ENCODE measurements at places on chromosomes 11 and 22. TPM values are rescaled to one million over a fixed set of nuclear protein-coding genes. Genes with fewer than 3 reads are reported as not detected.
A peak's percentile ranks its signal among the peaks of the same experiment; 100 is the strongest.

- no peak for DNase-seq
Measured at GRCh38 chr11:109027851-109028250, 363.0 kb downstream of the DDX10 start.

The MS4A15 gene
- not detected for total RNA-seq

The ROBO4 gene
- 7.9 TPM for total RNA-seq

The MRPL49 gene
- 18.9 TPM for total RNA-seq

- no peak for DNase-seq
Measured at GRCh38 chr11:26782220-26782965, 60.5 kb upstream of the SLC5A12 start.

The OR1S1 gene
- not detected for total RNA-seq

DNA sequence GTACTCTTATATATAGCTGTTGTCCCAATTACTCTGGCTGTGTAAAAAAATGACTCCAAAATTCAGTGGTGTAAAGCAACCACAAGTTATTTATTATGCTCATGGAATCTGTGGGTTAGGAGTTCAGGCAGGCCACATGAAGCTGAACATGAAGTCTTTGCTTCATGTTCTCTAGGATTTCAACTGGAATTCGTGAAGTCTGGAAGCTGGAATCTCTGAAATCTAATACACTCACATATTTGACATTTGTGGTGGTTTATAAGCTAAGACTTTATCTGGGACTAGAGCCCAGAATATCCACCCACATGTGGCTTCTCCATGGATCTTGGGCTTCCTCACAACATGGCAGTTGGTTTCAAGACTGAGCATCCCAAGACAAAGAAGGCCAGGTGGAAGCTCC is 430.6 kb downstream of the MIAT start:
- DNase-seq = no peak

DNA sequence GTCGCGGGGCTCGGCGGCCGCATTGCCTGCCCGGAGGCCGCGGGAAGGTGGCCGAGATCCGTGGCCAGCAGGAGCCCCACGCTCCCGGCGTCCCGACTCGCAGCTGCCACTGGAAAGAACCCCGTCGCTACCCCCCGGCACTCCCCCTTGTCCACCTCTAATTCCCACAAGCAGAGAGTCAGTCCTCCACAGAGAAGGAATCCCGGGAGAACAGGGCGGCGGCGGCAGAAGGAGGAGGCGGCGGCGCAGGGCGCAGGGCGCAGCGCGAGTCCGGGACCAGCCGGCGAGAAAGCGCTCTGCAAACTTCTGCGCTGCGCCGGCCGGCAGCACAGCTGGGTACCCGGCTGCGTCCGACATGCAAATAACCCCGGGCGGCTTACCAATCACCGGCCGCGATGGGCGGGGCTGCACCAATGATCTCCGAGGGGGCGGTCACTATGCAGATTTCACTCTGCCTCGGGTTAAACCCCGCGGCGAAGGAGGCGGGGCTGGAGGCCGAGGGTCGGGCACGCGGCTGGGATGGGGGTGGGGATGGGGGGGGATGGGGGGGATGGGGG is at the start of gene ABTB2:
Gene ABTB2 (minus strand): TSS at position 310 of the 557 bp plus-strand sequence.
- peak; percentile 90 for DNase-seq

The RTN4RL2 gene
- total RNA-seq = 1.2 TPM

The THYN1 gene
- 24.6 TPM for total RNA-seq

GRCh38 chr11:83008581-83008923 is 63.1 kb downstream of the RAB30 start:
- DNase-seq = no peak

GRCh38 chr11:57207168-57207567 is 25.4 kb downstream of the LRRC55 start:
- no peak for DNase-seq

- peak; percentile 80 for DNase-seq
Measured at GRCh38 chr22:28855355-28856094, 27.8 kb upstream of the ZNRF3 start.

DNA sequence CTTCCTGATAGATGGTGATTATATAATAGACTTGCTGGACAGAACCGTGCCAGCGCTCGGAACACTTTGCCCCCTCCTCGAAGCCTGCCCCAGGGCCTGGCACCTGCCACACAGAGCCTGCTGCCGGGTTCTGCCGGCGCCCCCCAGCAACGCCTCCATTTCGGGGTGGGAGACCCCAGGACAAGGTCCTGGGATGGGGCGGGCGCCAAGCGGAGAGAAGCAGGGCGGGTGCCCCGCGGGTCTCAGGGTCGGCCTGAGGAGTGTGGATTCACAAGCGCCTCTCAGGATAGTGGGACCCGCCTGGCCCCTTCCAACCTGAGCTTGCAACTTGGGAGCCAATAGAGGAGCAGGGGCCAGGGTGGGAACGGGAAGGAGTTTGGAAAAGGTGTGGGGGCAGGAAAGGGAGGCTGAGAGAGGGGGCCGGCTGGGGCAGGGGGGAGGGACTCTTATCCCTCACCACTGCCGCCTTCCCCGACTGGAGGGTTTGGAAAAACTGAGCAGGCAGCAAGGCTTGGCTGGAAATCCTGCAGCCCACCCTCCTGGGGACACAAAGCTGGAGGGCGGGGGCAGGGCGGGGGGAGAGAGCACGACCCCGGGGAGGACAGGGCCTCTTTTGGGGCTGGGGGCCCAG is 3.3 kb upstream of the BCL9L start:
- DNase-seq = peak; percentile 84

- DNase-seq = peak; percentile 21
Measured at GRCh38 chr11:59173080-59173963, 1.4 kb downstream of the DTX4 start.

GRCh38 chr11:45180848-45181192 is 34.4 kb downstream of the PRDM11 start:
- DNase-seq = peak; percentile 34

GRCh38 chr22:49243965-49244364 is 583.7 kb downstream of the BRD1 start:
- DNase-seq = no peak

The ADM gene
- total RNA-seq = 6.1 TPM

GRCh38 chr11:107609400-107610218 is 18.7 kb downstream of the ELMOD1 start:
- no peak for DNase-seq

DNA sequence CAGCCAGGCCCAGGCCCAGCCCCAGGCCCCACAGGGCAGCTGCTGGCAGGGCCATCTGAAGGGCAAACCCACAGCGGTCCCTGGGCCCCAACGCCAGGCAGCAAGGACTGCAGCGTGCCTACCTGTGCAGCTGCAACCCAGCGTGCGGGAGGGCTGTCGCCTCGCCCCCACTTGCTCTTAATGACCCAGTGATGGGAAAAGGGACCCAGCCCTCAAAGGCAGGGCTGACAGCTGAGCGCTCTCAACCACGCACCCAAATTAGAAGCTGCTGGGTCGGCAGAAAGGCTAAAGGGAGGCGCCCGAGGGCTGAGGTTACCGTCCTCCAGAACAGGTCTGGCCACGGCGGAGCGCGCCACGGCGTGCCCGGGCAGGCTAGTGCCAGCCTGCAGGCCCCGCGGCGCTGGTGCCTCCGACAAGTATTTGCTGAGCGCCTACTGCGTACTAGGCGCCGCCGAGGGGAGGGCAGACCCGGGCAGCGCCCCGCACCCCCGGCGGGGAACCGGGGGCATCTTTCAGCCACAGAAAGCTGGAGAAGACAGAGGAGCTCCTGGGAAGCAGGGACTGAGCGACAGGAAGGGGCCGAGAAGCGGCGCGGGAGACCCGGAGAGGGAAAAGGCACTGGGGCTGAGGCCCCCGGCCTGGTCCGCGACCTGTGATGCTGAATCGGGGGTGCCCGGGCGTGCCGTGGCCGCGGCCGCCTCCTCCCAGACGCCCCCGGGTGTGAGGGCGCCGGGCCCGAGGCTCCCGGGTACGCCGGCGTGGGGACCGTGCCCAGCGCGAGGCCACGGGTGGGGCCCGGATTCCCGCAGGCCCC is 773 bp downstream of the HRAS start:
- no peak for DNase-seq

DNA sequence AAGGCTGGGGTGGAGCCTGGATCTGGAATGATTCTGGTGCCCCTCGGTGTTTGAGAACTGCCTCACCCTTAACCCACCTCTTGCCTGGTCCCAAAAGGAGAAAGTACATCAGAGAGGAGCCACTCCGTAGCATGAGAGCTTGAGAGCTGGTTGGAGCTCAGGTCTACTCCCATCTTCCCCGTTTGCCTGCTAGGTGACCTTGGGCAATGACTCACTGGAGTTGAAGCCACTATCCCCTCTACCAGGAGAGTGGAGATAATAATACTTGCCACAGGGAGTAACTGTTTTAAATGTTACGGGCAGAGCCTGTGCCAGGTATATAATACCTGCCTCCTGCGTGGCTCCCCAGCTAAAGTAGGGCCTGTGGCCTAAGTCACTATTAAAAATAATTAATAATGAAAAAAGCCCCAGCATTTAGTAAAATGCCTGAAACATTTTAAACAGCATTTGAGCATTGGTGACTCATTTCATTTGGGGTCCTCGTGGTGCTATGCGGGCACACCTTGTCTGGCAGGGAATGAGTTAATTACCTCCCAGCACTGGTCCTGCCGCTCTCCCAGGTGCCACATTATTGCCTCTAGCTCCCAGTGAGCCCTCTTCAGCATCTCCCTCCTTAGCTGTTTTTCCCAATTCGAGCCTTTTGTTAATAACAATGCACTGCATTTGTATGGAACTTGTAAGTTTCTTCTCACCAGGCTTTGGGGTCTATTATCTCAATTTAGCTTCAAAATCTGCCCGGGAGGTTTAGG is 22.5 kb downstream of the CYTH4 start:
- DNase-seq = no peak

GRCh38 chr11:57487920-57488659 is 27.4 kb downstream of the SLC43A1 start:
- no peak for DNase-seq

- peak; percentile 38 for DNase-seq
Measured at GRCh38 chr11:111793863-111794262, 27.7 kb upstream of the PPP2R1B start.

DNA sequence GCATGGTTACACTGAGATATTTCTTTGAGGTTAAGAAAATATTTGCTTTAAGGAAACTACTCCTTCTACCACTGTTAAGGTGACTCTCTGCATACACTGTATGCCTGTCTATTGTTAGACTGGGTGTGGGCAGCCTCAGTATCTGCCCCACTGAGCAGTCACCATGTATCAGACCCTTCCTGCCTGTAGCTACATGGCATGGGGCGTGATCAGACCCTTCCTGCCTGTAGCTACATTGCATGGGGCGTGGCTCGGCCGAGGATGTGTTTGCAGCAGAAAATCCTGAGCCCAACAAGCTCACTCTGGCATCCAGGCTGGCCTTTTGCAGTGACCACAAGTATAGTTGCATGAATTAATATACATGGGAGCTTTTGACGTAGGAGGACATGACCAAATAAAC is 669.4 kb downstream of the OPCML start:
- no peak for DNase-seq

GRCh38 chr11:65051398-65051858 is 6.9 kb downstream of the NAALADL1 start:
- no peak for DNase-seq

DNA sequence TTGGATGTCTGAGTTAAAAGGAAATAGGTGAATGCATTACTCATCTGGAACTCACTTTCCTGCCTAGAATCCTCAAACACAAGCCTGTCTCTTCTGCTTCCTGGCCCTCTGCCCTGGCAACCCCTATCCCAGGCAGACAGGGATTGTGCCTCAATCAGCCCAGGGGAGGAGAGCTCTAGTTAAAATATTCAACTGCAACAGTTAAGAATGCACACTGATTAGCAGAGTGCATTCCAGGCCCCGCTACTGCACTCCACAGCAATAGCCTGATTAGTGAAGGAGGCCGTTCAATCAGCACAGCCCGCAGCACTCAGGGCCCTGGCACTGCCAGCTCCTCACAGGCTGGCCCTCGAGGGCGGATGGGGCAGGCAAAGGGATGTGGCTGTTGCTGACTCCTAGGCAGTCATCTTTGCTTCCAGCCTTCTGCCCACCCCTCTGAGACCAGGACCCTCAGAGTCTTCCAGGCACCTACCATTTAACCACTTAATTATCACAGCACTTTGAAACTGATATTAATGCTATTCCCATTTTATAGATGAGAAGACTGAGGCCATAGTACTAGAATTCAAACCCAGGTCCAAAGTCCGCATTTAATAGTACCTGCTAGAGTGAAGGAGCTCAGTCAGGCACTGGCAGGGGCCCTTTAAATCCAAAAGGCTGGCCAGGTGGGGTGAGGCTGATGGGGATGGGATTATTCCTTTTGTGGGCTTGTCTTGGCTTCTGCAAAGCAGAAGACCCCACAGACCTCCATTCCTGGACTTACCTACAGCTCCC is 435.3 kb downstream of the SOX6 start:
- DNase-seq = no peak

The INTS4 gene
- 59.9 TPM for total RNA-seq

DNA sequence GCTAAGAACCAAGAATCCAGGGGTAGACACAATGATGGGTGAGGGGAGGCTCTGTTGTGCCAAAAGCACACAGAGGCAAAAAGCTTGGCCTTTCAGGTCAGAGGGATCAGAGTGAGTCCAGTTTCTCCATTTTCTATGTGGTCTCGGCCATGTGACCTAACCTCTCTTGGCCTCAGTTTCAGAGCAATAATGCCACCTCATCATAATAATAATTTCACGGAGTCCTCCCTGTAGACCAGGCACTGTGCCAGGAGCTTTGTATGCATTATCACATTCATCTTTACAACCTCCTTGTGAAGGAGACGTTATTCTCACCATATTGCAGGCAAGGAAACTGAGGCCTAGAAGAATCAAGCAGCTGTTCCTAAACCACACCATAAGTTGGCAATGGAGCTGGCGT is 120.2 kb downstream of the WT1 start:
- no peak for DNase-seq

The TRPT1 gene
- 10.3 TPM for total RNA-seq

- DNase-seq = peak; percentile 67
Measured at GRCh38 chr11:7571640-7572000, 57.8 kb downstream of the PPFIBP2 start.
